ENCODE measurements at places on chromosomes 7 and 10. TPM values are rescaled to one million over a fixed set of nuclear protein-coding genes. Genes with fewer than 3 reads are reported as not detected.

Gene AGMO
- not detected for total RNA-seq

Gene THSD7A
- total RNA-seq: not detected

Gene GTF2I
- 177 TPM for total RNA-seq

Gene CNNM2
- total RNA-seq: 7.7 TPM

Gene ST7
- 5.9 TPM for total RNA-seq

Gene ADAM12
- 0.60 TPM for total RNA-seq

Gene GPR37
- not detected for total RNA-seq

Gene IL15RA
- 17.2 TPM for total RNA-seq

Gene ZPBP
- not detected for total RNA-seq

- DNase-seq: no peak
These were observed 136.1 kb upstream of the MYO3A start for GRCh38 chr10:25797888-25798429.

GRCh38 chr7:77331938-77332695 is 84.0 kb downstream of the GSAP start:
- peak; percentile 70 for DNase-seq

DNA sequence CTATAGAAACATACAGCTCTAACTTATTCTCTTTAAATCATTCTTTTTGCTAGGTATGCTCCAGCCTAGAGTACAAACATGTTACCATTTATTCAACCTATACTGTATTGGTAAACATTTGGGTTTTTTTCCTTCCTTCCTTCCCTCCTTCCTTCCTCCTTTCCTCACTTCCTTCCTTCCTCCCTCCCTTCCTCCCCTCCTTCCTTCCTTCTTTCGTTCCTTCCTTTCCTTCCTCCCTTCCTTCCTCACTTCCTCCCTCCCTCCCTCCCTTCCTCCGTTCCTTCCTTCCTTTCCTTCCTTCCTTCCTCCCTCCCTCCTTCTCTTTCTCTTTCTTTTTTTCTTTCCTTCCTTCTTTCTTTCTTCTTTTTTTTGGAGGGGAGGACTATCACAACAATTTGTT is 286.7 kb upstream of the PRKCQ start:
- no peak for DNase-seq

DNA sequence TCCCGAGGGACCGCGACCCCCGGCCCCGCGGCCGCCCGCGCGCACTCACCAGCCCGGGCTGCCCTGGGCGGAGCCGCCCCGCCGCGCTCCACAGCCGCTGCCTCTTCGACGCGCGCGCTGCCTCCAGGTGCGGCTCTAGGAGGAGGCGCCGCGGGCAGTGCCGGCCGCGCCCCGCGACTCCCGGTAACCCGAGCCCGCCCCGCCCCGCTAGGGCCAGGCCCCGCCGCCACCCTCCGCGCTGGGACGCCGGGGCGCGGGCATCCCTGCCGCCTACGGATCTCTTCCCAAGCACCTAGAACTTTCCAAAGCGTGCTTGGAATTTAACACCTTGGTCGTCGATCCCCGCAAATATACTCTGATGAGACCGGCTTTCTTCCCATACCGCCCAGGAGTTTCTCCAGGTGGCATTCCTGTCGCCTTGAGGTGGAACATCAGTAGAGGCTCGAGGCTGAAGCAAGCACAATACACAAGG is at the start of gene SLC26A5:
Gene SLC26A5 (minus strand): TSS at position 159 of the 472 bp plus-strand sequence. CDS start 24,693 bp downstream, outside the sequence.
- no peak for DNase-seq

DNA sequence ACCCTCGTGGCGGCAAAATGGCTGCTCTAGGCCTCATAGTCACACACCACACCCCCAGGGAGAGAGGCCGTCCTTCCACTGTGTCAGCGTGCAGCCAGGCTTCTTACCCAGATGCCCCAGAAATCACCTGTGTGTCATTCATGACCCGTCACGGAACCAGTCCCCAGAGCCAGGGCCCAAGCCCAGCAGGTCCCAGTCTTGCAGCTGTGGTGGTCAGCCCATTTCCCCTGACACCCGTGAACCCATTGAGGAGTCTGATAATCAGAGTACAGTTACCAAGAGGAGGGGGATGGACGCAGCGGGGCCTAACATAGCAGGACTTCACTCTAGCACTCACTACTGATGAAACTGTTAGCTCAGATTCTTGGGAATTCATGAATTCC is 112.1 kb downstream of the ACTR3B start:
- no peak for DNase-seq

- DNase-seq: no peak
These were observed 47.0 kb downstream of the AMZ1 start for GRCh38 chr7:2734751-2735571.

DNA sequence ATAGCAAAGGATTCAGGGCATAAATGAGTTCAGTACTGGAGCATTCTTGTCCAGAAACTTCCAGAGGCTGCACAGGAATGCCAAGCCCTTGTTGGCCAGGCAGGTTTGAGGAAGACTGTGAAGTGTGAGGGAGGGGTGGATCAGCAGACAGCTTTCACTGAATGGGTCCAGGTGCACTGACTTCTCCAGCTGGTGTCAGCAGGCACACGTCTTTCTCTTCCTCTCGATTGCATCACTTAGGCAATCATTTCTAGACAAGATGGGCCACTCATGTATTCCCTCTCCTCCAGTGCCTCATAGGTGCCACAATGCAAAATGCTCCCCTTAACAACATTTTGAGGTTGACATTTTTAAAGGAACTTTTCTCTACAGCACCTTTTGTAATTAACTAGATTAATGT is 15.6 kb upstream of the PLEKHS1 start:
- no peak for DNase-seq

- no peak for DNase-seq
These were observed 6.0 kb downstream of the AKR1B10 start for GRCh38 chr7:134533288-134533771.

- DNase-seq: no peak
These were observed 410.9 kb downstream of the TYW1 start for GRCh38 chr7:67407392-67408071.

GRCh38 chr10:114073395-114074186 is 29.9 kb downstream of the ADRB1 start:
- DNase-seq: peak; percentile 75

- DNase-seq: no peak
These were observed 98.4 kb downstream of the UBE2H start for GRCh38 chr7:129854401-129854800.

DNA sequence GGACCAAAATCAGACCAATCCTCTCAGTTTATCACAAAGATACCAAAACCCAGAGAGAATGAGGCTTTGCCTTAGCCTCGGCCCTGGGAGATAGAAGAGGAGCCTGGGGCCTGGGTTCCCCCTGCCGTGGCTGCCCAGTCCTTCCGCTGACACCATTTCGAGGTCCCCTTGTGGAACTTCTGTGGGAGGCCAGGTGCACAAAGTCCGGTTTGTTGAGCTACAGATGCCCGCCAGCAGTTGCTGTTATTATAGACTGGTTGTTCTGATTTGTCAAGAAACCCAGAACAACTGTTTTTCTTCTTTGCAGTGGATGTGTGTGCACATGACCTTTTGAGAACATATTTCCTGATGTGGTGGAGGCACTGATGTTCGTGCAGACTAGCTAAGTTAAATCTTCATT is 47.6 kb downstream of the CUX1 start:
- DNase-seq: no peak

DNA sequence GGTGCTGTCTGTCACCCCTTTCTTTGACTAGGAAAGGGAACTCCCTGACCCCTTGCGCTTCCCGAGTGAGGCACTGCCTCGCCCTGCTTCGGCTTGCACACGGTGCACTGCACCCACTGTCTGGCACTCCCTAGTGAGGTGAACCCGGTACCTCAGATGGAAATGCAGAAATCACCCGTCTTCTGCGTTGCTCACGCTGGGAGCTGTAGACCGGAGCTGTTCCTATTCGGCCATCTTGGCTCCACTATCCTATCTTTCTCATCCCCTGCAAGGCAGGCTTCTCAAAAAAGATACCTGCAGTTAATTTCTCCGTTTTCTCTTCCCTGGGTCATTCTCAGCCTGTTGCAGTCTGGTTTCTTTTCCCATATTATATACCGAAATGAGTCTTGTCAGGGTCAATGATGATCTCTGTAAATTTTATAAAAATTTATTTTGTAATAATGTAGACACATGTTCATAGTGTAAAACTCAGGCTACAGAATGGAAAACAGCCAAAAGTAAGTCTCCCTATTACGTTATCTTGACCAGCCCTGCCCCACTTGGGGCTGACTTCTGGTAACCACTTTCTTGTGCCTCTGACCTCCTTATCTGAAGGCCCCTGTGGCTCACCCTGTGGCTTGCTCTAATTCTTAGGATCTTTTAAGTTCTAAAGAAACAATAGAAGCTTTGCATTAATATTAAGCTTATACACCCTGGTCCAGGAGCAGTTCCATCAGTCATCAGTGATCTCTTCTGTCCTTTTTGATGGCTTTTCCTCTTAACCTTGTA is 20.7 kb downstream of the BLVRA start:
- DNase-seq: no peak

DNA sequence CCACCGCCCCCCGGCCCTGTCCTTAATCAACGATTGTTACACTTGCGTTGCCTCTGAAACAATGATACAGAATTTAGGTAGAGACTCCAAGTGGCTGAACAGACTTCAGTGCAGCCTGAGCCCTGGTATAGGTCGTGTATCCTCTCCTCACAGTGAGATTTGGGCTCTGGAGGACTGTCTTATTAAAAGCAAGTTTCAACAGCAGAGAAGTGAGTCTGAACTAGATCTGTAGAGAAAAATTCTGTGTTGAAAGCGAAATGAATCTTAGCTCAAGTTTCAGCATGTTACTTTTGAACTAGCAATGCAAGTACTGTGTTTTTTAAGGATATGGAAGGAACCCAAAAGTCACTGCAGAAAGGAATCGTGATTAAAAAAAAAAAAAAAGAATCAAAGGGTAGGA is 103.1 kb downstream of the HOXA1 start:
- no peak for DNase-seq

GRCh38 chr10:12943425-12943824 is 58.1 kb downstream of the CCDC3 start:
- no peak for DNase-seq

DNA sequence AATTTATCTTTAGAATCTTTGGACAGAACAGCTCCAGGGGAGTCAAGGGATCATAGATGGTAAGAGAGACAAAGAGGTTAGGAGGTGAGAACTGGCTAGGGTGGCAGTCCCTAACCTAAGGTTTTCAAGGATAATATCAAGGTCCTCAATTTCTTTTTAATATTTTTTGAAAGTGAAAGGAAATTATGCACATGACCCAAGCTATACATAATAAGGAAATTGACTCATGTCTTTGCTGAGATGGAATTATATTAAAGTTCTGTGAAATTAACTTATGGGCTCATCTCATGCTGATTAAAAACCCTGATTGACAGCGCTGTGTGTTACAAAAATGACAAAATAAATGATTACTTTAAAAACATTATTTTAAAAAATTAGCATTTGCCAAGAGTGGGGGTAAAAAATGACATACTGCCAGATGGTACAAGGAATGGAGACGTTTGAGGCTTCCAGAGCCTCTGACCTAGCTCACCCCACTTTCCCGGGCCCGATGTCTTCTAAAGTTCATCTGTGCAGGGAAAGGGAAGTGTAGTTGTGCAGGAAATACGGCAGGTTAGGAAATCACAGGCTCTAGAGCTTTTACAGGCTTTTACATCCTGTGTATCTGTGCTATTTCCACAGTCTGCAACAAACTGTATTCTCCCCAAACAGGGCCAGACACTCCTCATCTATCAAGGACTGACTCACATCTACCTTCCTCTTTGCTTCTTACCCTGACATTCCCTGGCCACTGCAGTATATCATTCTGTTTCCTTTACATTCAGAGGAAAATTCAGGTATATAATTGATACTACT is 185.6 kb upstream of the PRSS58 start:
- no peak for DNase-seq

DNA sequence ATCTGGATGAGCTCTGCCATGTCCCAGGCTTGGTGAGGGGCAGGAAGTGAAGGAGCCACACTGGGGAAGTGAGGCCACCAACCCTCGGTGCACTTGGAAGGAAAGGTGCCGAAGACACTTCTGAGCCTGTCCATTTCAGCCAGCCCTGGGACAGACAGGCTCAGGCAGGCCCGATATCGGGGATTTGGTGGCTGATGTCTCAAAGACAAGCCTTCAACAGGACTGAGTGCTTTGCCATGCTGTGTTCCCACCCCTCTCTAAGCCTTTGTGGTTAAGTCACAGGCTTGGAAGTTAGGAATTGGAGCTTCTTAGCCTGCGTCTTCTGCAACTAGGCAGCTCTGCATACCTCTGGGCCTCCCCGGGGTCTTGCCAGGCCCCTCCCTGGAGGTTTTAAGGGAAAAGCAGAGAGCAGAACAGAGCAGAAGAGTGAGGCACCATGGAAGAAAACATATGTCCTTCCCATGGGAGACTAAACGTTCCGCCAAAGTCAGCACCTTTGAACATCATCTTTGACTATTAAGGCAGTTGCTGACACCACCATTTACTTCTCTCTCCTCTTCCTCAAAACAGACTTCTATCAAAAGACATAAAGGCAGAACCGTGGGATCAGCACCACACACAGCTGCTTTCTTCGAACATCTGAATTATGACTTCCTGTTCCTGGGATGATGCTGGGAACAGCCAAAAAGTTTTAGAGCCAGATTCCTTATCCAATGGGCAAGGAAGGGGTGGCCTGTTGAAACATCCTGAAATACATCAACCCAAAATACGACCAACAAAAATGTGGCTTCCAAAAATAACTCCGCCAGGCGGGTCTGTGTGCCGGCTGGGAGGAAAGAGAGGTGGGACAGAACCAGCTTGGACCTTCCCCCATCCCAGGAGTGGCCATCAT is 71.8 kb downstream of the AFAP1L2 start:
- no peak for DNase-seq

GRCh38 chr10:63429281-63429680 is 36.5 kb downstream of the JMJD1C start:
- DNase-seq: no peak

DNA sequence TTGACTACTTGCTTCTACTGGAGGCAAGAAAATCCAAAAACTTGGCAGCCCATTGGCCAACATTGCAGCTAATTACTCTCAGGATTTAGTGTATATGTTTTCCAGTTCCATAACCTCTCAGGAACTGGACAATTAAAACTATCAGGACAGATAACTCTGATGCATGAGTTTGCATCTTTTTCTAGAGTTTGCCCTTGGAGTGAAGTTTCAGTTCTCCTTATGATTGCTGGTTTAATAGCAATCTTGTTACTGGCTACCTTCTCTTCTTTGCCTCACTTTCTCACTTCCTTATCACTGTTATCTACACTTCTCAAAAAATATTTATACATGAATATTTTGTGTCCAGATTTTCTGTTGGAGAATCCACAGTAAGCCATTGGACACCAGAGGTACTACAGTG is 735.9 kb downstream of the PCDH15 start:
- DNase-seq: no peak

- DNase-seq: no peak
These were observed 7.7 kb upstream of the OPN1SW start for GRCh38 chr7:128783143-128783861.

GRCh38 chr7:48473205-48473865 is 302.1 kb downstream of the ABCA13 start:
- DNase-seq: no peak

GRCh38 chr7:102182016-102182415 is 104.7 kb upstream of the SH2B2 start:
- no peak for DNase-seq

- peak; percentile 65 for DNase-seq
These were observed 6.8 kb downstream of the CYP26A1 start for GRCh38 chr10:93080350-93081046.

DNA sequence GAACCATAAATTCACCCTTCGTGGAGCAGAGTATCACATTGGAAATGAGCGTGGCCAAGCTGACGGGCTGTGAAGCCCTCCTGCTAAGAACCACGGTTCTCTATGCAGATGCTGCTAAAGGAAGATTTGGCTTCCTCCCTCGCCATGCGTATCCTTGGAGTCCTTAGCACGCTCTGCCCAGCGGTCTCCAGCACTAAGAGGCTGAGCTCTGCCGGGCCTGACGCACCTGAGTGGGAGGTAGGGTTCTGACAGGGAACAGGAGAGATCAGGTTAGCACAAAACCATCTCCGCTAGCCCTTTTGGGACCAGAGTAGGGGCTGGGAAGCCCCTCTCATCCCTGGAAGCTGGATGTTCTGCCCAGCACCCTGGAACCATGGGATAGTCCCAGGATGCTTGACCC is 225.8 kb downstream of the KCNMA1 start:
- no peak for DNase-seq
